NCI-H1105 treated with DMSO at 0.1 percent for 48 hours (cell line): ENCODE measurements at places on chromosomes 4 and X.

- no peak for DNase-seq
Observed at GRCh38 chr4:84792366-84793301, 173.9 kb downstream of the WDFY3 start.

GRCh38 chr4:178395798-178396197 lies 953.6 kb upstream of the AGA start:
- DNase-seq: no peak

GRCh38 chrX:150899191-150899757 lies 806 bp upstream of the CD99L2 start:
- DNase-seq: peak; percentile 59

DNA sequence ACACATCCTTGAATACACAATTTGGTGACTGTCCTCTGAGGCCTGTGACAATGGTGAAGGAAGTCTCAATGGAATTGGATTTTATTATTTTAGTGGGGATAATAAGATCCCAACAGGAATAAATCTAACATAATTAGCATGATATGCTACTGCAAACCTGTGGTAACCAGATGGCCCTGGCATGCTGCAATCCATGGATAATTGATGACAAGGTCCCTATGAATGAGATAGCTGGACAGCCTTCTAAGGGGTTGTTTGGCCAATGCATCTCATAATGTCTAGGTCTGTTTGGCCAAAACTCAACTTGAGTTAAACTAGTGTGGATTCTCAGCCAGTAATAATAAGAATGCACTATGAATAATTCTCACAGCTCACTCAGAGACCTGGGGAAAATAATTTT lies 145.3 kb upstream of the GALNTL6 start:
- DNase-seq: no peak

- peak; percentile 34 for DNase-seq
Observed at GRCh38 chr4:146916479-146917076, 29.1 kb downstream of the TTC29 start.

DNA sequence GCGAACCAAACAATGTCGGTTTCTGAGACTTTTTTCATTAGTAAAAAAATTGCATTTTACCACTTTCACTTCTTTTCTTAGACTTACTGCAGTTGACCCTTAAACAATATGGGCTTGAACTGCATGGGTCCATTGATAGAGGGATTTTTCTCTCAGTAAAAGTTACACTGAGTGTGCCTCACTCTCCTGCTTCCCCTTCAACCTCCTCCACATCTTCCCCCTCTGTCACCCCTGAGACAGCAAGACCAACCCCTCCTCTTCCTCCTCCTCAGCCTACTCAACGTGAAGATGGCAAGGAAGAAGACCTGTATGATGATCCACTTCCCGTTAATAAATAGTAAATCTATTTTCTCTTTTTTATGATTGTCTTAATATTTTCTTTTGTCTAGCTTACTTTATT lies 43.4 kb downstream of the TEC start:
- DNase-seq: no peak

DNA sequence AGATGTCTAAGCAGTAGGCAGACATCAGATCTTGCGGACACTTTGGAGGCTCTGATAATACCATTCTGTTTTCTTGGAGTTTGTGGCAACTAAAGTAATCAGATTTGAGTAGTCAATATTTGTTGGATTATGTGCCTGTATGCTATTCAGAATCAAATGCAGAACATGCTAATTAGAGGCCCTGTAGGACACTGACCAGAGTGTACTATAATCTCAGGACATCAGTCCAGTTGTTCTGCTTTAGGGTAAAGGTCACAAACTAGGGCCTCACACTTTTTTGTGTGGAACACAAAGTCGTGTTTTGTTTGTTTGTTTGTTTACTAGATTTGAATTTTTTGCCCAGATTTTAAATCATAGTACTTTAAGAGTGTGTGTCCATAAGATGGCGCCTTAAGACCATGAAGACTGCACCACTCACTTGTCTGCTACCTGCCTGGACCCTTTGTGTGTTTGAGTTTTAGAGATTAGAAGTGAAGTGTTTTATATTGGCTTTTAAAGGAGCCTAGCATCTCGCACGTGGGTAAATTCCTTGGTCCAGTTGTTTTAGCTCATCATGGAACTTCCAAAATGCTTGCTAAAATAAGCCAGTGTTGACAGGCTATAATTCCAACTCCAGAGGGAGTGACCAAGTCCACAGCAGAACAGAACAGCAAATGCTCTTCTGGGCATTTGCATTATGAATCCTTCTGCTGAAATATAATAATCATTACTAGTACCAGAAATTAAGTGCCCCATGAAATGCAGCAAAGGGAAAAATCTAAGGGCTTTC lies 34.7 kb downstream of the IL13RA1 start:
- peak; percentile 2 for DNase-seq

- no peak for DNase-seq
Observed at GRCh38 chr4:79141530-79141929, 184.3 kb downstream of the NAA11 start.

DNA sequence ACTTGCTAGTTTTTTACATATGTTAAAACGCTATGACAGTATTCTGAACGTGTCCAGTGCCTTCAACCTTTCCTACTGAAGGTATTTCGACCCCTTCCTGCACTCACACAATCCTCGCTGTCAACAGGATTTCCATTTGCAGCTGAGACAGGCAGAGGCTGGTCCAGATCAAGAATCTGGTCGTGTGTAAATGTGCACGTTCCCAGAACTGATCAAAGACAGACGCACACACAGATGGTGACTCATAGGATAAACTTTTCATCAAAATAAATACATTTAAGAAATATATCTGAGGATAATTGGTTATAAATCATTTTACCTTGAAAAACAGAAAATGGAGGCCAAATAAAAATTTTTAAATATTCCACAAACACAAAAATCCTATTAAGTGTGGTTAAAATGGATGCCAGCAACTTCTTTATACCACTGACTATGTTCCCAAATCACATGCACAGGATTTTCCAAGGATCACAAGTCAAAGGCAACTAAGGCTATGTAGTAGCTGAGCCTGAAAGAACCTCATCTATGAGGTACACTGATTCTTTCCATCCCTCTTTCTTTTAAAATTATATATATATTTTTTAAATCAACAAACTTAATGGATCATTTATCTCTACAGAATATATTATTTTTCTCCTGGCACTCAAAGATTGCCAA lies 85.9 kb downstream of the RNF150 start:
- no peak for DNase-seq

GRCh38 chr4:52836120-52836519 lies 26.0 kb upstream of the RASL11B start:
- no peak for DNase-seq

GRCh38 chr4:649751-650310 lies 24.2 kb downstream of the ATP5ME start:
- DNase-seq: no peak

DNA sequence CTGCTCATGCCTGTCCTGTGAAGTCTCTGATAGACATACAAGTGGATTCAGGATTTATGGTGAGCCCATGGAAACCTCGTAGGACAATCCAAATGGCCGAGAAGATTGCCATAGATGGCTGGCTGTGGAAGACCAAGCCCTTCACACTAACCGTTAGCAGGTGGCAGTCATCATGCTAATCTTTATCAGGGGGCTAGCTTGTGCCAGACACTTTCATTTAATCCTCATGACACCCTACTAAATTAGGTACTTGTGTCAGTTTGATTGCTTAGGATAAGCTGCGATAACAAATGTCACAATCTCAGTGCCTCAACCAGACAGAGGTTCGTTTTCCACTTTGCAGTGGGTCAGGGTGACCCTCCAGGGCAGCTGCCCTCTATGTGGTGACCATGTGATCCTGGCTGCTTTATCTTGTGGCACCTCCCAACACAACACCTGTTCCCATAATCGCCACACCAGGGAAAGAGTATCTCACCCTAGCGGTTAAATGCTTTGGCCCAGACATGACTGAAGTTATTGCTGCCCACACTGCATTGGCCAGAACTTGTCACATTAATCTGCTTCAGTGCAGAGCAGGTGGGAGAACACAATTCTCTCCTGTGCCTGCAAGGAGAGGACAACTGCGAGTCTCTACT lies 60.8 kb downstream of the REPS2 start:
- DNase-seq: no peak

DNA sequence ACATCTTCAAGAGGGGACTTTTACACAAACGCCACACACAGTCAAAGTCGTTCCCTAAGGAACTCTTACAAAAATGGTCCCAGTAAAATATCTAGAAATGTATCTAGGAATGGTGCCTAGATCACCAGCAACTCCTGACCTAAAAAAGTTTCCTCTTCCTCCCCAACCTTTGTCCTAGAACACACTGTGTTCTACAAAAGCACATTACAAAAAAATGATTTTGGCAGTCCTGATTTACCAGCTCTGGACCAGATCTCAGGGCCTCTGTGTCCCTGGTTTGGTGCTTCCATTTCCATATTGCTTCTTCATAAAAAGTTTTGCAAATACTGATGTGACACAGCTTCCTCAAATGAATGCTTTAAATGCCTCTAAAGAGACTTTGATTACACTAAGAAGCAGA lies 55.0 kb downstream of the LNX1 start:
- DNase-seq: no peak

GRCh38 chr4:150385606-150386005 lies 196.3 kb upstream of the MAB21L2 start:
- DNase-seq: no peak

GRCh38 chrX:121407627-121408026 lies 360.2 kb downstream of the GLUD2 start:
- no peak for DNase-seq

DNA sequence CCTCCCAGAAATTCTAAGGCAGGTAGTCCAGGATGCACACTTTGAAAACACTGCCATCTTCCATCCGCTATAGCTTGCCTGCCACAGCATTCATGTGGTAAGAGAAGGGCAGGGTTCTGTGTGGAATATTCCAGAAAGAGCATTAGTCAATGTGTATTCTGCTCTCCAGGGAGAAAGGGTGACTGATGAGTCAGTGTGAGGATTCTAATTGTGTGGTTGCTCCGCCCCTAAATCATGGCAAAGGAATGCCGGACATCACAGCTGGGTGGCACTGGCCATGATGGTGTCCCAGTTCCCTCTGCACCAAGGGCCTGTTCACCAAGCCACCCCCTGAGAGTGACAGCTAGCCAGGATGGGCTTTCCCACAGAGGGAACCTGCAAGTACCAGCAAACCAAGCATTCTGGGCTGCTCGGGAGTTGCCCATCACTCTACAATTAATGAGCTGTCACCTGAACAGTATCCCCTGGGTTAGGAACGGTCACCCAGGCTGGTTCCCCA lies 9.5 kb downstream of the IDS start:
- no peak for DNase-seq

DNA sequence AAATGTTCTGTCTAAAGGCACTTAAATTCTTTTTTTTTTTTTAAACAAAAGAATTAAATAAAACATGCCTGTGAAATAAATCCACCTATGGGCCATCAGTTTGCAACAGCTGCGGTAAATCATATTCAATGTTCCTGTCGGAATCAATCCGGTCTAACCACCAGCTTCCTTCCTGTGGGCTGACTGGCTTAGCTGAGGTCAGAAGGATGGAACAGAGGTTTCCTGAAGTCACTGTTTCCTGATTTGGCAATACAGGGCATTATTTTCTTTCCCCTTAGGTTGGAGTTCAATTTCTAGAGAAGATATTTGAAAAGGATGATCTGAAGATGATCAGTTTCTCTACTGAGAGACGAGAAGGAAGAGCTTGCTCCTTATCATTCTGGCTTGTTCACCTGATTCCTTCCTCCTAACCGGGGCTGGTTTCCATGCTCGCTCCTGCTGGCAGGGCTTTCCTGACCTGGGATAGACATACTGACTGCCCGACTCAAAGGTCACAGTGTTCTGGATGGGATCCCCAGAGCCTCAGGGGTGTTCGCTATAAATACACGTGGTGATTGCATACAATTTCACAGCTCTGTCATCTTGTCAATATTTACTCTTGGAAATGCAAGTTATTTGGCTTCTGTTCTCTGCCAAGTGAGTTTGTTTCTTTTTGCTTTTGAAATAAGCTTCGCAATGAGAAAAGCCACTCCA lies 21.7 kb downstream of the PDLIM3 start:
- no peak for DNase-seq

- DNase-seq: no peak
Observed at GRCh38 chr4:176044589-176044951, 21.1 kb upstream of the WDR17 start.

- DNase-seq: peak; percentile 17
Observed at GRCh38 chr4:25030277-25031076, at the start of gene LGI2. LGI2 (minus strand) TSS chr4:25030946; CDS start chr4:25030693, 253 bp downstream.

GRCh38 chr4:17058536-17058915 lies 160.1 kb upstream of the LDB2 start:
- DNase-seq: no peak

DNA sequence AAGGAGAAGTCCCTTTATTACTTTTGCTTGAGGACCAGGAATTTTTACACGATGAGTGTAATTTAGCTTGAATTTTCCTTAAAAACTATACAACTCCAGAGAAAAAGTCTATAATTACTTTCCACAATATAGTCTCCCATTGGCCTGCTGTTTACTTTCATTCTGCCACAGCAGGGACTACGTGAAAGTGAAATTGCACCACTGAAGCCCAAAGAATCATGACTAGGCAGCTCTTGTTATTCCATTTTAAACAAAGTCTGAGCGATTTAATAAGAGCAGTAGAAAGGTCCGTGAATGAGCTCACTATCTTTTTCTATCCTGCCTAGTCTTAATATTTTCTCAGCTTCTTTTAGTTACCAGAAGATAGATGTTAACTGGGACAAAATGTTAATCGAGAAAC lies 68.6 kb downstream of the ADGRG4 start:
- DNase-seq: no peak

- DNase-seq: no peak
Observed at GRCh38 chrX:153474718-153475117, 4.3 kb upstream of the HAUS7 start.

- peak; percentile 86 for DNase-seq
Observed at GRCh38 chr4:23818097-23818885, 71.6 kb downstream of the PPARGC1A start.

GRCh38 chr4:110660755-110661154 lies 37.9 kb upstream of the PITX2 start:
- DNase-seq: no peak

DNA sequence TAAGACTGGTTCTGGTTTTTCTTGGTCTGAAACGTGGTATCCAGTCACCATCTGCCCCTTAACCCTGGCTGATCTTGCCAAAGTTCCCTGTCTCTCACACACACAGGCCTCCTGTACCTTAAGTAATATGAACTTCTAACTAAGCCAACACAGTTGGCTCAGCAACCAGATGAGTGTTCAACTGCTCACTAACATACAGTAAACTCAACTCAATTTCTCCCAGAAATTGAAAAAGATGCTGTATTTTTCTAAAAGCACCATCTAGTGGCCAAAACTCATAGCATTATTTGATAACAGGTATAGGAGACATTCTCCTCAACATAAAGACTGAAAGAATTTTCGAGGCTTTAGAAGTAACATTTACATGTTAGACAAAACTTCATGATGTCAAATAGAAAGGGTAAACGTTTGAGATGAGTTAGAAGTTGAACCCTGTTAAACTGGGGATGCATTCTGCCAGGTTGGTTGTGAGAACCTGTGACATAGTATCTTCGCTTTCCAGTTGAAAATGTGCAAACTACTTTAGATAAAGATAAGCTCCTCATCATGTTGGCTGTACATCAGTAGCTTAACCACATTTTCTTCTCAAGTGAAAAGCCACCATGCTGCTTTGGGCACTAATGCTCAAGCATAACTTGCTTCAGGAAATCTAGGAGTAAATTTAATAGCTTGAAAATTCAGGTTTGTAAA lies 31.2 kb downstream of the CCNI start:
- no peak for DNase-seq

- DNase-seq: no peak
Observed at GRCh38 chrX:149461746-149462145, 43.4 kb downstream of the IDS start.

- DNase-seq: no peak
Observed at GRCh38 chr4:89196745-89197144, 85.4 kb downstream of the TIGD2 start.
